ENCODE measurements at places on chromosomes 12 and 14.

DNA sequence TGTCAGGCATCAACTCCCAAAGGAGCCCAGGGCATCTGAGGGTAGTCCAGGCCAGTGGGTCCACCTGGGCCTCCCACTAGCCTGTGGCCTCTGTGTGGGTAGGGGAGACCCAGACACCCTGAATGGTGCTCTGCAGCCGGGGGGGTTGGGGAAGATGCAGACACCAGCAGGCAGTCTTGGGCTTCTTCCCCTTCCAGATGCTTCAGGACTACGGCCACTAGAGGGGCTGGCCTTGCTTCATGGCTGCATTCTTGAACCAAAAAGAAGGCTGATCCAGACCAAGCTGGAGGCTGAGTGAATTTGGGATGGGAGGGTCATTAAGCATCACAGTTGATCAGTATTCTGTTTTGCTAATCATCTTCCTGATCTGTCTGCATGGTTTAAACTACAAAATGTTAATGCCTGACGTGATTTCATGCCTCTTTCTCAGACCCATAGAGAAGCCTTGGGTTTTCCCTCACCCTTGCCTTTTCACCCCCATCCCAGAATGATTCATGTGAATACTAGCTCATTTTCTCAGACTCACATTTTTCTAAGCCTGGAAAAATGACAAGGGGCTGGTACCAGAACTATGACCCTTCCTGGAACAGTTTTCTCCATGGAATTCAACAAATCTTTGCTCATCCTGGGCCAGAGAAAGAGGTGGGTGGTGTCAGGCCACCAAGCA, 134.2 kb downstream of the NTF3 start:
- DNase-seq: no peak

- no peak for DNase-seq
These were observed 60.0 kb downstream of the NT5DC3 start for GRCh38 chr12:103780992-103781391.

DNA sequence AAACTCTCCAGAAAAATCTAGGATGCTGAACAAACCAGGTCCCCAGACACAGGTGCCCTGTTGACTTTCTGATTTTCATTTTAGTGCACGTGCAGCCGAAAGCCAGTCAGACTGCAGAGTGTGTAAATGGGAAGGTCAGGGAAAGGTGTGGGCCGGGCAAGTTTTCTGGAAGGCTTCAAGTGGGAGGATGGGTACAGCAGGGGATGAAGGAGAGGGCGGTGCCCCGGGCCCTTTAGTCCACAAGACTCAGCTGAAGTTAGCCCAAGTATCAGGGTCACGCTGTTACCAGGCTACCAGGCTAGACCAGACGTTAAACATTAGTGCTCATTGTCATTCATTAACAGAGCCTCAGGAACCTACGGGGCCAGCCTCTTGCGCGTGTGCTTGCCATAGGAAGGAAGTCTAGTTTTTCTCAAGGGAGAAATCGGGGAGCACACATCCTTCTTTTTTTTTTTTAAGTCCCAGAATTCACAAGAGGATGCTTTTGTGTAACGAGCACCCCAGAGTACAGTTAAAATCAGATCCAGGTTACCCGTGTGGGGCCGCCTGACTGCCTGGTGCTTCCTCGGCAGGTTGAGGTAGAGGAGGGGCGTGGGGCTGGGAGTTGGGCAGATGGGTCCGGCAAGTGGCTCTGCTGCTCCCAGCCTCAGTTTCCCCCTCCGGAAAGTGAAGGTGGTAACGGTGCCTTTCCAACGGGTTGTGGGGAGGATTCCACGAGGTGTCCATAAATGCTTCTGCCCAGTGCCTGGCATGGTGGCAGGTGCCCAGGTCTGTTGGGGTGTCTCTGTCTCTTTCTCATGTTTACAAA, 19.1 kb downstream of the BCL7A start:
- DNase-seq: no peak

- no peak for DNase-seq
These were observed 117.9 kb downstream of the PDE3A start for GRCh38 chr12:20486233-20486632.

- no peak for DNase-seq
These were observed 185.9 kb upstream of the G2E3 start for GRCh38 chr14:30373053-30373452.

DNA sequence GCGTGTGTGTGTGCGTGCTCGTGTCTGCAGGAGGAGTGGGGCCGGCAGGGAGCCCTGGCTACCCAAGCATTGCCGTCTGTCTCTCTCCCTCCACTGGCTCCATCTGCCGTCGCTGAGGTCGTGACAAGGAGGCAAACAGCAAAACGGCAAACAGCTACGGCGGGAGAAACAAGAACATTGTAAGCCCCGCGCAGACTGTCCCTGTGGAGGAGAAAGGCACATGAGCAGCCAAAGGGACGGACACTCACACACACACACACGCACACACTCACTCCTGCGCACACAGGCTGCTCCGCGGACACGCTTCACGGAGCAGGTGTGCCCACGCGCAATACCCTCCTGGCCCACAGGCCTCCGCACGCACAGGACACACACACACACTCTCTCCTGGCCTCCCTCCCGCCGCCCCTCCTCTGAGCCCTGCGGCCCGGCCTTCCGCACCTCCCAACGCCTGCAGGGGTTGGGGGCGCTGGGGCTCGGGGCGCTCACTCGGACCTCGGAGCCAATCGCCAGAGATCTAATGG, 905 bp downstream of the CISTR start:
- no peak for DNase-seq

- DNase-seq: no peak
These were observed 9.7 kb upstream of the KRT81 start for GRCh38 chr12:52300796-52301691.

All from stimulated activated CD4-positive, alpha-beta T cell treated with anti-CD3 and anti-CD28 coated beads, Interleukin-1b, Interleukin-23, amount 100 ng/mL, for 24 hours (primary cell).